Lung (tissue), 17 donors: ENCODE measurements at places on chromosomes 1 and 21. TPM values are rescaled to one million over a fixed set of nuclear protein-coding genes. Genes with fewer than 3 reads are reported as not detected.

The FCRL1 gene
- polyA plus RNA-seq = 0.26 TPM

The SLAMF8 gene
- polyA plus RNA-seq = 16.1 TPM

The MR1 gene
- polyA plus RNA-seq = 8.1 TPM

The CLEC20A gene
- not detected for polyA plus RNA-seq

The PLA2G2C gene
- not detected for polyA plus RNA-seq

The RNASEL gene
- polyA plus RNA-seq = 3.7 TPM
